B cell (primary cell): ENCODE measurements at places on chromosomes 1 and 21. TPM values are rescaled to one million over a fixed set of nuclear protein-coding genes. Genes with fewer than 3 reads are reported as not detected.

GRCh38 chr1:26779098-26779668 is 8.6 kb upstream of the PIGV start:
- peaks cover 3% of the 10 kb centered on the region for H3K36me3 ChIP-seq
- peaks cover 10% of the 10 kb centered on the region for H3K4me1 ChIP-seq
- no peak overlapping the region for H3K4me3 ChIP-seq
- H3K27me3 ChIP-seq: no peaks in the 10 kb centered on the region

GRCh38 chr1:11788549-11789053 is 17.2 kb downstream of the MTHFR start:
- no peak overlapping the region for H3K4me3 ChIP-seq
- no peak for DNase-seq
- H3K36me3 ChIP-seq: peaks cover 37% of the 10 kb centered on the region
- peaks cover 19% of the 10 kb centered on the region for H3K4me1 ChIP-seq
- H3K27ac ChIP-seq: no peak overlapping the region
- no peaks in the 10 kb centered on the region for H3K27me3 ChIP-seq

DNA sequence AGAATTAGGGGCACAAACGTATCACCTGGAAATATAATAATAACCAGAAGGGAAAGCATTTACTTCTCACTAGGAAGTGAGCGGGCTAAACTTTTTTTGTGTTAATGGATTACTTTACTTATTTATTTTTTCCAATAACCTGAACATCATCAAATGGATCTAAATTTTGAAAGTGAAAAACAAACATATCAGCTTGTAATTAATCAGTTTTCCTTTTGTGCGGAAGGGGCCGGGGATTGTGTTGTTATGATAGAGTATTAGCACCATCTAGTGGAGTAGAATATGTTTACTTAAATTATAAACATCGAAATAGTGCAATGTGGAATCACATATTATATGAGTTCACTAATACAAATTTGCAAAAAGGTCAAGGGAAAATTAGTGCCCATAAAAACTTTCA is 9.0 kb downstream of the CFH start:
- no peak overlapping the region for H3K4me3 ChIP-seq
- H3K4me1 ChIP-seq: no peaks in the 10 kb centered on the region
- no peak overlapping the region for H3K27ac ChIP-seq
- H3K36me3 ChIP-seq: no peaks in the 10 kb centered on the region
- H3K27me3 ChIP-seq: no peaks in the 10 kb centered on the region

The HES4 gene
- total RNA-seq: 3.2 and 4.3 TPM in 2 replicates
